Right renal cortex interstitium (tissue), 3 donors: ENCODE measurements at places on chromosomes 5 and 9.

GRCh38 chr9:95131023-95131943, 186.2 kb downstream of the FANCC start:
- DNase-seq = peak; percentile 70

DNA sequence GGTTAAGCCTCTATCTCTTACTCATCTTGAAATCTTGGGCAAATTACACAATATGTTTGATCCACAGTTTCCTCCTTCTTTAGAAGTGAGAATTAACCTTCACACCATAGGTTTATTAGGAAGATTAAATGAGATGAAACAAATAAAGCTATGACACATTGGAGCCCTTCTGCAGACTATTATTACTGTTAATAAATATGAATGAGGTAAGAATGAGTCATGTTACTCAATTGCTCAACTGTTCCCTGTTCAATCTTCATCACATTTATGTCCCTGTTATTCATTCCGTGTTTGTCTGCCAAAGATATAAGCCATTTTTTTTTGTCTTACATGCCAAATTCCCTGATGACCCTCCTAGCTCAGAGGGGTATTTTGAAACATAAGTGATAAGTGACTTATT, 52.1 kb upstream of the PAPPA start:
- no peak for DNase-seq

GRCh38 chr9:111348821-111349271, 18.8 kb upstream of the OR2K2 start:
- DNase-seq = no peak

DNA sequence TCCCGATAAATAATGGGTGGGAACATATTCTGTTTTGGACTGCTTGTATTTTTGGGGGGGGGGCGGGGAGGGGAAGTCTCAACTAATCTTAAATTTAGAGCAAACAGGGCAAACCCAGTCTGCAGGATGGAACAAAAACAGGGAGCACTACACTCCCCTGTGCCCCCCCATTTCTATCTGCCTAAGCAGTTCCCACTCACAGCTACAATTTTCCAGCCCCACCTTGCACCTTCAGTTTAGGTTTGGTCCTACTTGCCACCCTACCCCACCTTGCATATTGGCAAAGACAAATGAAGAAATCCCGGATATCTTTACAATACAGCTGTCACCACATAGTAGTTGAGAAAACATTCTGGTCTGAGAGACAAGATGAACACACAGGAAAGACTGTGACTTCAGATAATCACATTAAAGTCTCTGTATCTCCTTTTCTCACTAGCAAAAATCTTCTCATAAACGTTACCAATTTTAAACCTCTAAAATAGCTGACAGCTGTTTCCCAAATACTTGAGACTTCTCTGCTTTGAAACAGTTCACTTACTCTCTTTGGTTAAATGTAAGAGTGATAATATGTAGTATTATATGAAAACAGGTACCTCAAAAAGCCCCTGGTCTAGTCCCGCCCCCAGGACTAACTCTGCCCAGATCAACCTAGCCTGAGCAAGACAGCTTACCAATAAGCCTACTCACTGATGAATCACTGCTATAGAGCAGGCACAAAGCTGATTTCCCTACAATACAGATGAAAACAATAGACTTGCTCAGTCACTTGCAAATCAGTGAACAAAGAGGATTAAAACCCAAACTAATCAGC, 5.2 kb upstream of the RAPGEF6 start:
- no peak for DNase-seq

DNA sequence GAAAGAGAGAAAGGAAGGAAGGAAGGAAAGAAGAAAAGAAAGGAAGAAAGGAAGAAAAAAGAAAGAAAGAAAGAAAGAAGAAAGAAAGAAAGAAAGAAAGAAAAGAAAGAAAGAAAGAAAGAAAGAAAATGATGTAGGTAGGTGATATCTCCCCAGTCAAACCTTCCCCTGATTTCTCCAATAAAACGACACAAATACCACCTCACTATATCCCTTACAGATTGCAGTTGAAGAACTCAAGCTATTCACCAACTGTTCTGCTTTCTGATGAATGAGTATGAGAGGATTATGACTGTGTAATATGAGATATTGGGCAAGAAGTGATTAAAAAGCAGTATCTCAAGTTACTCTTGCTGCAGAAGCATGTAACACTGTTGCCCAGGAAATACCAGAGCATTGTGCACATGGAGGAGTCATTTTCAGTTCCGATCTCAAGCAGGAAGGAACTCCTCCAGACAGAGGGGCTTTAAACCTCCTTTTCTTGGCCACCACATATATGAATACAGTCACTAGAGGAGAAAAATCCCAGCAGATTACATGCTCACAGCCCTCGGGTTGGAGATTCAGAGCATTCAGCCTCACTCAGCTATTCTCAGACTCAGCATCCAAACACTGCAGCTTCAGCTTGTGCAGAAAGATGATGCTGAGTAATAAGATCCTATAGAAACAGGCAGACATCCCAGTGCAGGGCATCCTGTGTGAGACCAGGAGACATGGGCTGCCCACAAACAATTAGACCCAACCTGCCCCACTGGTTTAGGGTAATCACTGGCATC, 61.4 kb downstream of the UGCG start:
- no peak for DNase-seq

- no peak for DNase-seq
Observed at GRCh38 chr9:28001096-28001495, 427.8 kb upstream of the C9orf72 start.

- DNase-seq = no peak
Observed at GRCh38 chr5:124212934-124213333, 533.5 kb downstream of the ZNF608 start.
